Fibroblast of the conjunctiva (primary cell): ENCODE measurements at places on chromosomes 4 and X.

DNA sequence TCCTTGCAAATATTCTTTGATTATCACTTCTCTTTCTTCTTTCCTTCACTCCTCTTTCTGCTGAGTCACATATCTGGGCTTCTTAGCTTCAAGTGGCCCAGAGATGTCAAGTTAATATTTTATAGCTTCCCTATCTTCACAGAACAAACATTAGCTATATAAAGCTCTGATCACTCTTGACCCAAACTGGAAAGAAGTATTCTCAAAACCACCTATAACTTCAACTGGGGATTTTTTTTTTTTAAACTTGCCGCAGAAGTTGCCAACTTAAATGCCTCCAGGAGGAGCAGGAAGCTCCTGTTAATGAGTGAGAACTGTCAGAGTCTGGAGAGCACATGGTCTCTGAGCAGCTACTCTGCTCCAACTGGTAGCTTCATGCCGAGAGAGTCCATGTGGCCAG lies 233.3 kb upstream of the EDNRA start:
- no peak for DNase-seq

DNA sequence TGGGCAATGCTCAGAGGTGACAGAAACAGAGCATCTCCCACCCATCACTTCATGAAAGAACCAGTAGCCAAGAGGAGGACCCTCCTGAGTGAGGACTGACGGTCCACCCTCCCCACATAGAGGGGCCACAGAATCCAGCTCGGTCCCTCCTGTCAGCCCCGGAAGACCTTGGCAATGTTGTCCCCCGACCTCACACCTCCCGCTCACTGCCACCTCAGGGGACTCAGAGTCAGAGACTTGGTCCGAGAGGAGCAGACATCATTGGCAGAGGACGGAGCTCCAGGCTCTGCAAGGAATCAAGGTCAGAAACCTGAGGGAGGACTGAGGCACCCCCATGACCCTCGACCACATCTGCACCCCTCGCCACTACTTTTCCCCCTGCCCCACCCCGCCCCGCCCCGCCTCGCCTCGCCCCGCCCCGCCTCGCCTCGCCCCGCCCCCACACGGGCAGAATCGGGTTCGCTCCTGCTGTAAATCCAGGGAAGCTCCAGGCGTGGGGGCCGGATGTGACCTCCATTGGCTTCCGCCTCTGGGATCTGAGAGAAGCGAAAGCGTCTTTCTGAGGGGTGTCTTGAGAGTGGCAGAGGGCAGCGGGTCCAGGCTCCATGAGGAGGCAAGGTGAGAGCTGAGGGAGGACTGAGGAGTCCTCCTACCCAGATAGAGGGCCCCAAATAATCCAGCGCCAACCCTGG lies at the start of gene MAGEA11:
MAGEA11 (plus strand) TSS at position 516 of the 692 bp plus-strand sequence. CDS start 1,100 bp downstream, outside the sequence.
- DNase-seq: no peak

GRCh38 chr4:82905205-82905604 lies 4.7 kb downstream of the THAP9 start:
- DNase-seq: no peak

- no peak for DNase-seq
Measured at GRCh38 chrX:48059296-48059639, 12.2 kb downstream of the ZNF630 start.

- no peak for DNase-seq
Measured at GRCh38 chr4:153468587-153468986, 2.4 kb downstream of the TMEM131L start.

DNA sequence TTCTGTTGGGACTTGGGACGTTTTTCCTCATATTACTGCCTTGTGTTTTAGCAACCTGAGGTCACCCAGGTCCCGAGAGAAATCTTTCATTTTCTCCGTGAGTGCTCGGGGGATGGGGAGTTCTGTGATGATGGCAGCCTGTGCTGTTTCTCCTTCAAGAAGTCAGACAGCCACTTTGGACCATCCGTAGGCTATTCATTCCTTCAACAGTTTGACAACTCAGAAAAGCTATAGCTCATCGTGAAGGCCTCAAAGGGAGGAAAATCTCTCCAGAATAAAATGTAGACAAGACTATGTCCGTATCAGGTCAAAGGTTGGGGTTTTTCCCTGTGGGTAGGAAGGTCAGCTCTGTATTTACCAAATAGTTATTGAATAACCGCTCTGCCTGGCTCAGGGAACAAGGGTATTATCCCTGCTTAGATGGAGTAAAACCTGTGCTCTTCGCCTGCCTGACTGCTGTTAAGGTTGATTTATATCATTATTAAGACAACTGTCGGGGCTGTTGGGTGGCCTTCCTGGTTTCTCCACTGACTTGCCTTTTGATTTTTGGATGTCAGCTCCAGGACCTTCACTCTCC lies 36.6 kb downstream of the FAM114A1 start:
- no peak for DNase-seq

DNA sequence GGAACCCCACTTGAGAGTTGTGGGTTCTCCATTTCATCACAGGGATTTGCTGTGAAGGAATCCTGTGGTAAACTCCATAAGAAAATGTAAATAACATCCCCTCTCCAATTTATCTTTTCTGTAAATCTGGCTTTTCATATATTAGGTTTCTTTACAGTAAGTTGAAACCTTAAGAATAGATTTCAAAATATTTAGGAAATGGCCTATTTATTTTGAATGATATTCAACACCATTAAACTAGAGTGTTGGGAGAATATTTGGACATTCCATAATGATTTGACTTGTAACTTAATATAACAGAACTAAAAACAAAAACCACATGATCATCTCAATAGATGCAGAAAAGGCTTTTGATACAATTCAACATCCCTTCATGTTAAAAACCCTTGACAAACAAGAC lies 197.3 kb upstream of the PGRMC2 start:
- DNase-seq: no peak

DNA sequence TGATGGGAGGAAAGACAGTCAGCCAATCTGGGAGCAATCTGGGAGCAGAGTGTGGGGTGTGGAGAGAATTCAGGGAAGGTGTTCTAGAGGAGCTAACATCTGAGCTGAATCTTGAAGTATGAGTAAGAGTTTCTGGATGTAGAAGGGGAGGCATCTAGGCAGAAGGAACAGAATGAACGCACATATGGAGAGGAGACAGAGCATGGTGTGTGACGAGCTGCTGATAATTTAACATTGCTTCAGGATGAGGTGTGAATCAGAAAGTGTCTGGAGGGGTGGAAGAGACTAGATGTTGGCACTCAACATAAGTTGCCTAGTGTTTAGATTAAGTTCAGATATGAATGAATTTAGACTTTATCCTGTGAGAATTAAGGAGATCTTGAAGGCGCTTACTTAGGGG lies 58.9 kb downstream of the CPE start:
- DNase-seq: no peak

DNA sequence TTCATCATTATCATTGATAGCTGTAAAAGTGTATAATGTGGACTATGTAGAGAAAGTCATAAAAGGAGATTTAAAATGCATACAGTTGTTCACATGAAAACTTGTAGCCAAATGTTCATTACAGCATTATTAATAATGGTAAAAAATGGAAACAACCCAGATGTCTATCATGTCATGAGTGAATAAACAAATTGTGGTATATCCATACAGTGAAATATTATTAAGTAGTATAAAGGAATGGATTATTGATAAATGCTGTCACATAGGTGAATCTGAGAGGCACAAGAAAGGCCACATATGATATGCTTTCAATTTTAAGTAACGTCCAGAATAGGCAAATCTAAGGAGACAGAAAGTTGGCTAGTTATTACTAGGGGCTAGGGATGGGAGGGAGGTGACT lies 7.1 kb downstream of the TET2 start:
- DNase-seq: no peak

GRCh38 chr4:157045507-157046127 lies 30.3 kb upstream of the GLRB start:
- DNase-seq: peak; percentile 68

GRCh38 chr4:56464581-56464980 lies 2.8 kb upstream of the SRP72 start:
- no peak for DNase-seq

DNA sequence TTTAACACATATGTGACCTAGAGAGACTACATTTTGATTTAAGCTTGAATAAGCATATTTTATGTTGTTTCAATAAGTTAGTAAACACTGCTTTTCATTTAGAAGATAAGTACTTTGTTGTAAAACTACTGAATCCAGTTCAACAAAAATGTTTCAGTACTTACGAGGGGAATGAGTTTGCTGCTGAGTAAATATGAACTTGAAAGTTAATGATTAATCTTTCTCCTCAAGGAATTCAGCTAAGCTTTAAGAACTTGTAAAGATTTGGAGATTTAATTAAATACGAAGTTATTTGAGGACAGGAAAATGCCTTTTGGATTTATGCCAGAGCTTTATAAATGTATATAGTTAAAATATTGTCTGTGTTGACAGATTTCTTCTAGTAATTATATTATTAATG lies 933.0 kb upstream of the LCORL start:
- DNase-seq: no peak

- DNase-seq: no peak
Measured at GRCh38 chrX:69060631-69061408, 104.4 kb downstream of the PJA1 start.

- DNase-seq: no peak
Measured at GRCh38 chr4:118225511-118225910, 127.3 kb downstream of the PRSS12 start.

DNA sequence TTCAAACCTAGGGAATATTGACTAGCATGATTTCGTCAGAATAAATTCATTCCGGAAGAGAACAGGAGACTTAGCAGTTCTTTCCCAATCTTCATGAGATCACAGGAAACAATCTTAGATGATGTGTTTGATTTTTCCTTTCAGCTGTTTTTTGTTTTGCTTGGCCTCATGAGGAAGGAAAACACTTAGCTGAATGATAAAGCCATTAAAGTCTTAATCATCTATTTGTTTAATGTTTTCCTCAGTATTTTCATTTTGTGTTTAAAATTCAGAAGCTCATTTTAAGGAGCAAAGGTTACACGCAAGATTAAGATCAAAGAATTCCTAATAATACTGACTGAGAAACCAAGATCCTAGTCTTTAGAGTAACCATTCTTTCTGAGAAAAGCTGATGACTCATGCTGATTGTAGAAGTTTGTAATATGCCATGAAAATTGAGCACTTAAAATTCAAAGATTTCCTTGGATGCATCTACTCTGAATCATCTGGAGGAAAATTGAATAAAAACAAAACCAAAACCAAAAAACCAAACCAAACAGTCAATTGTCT lies 15.4 kb upstream of the TBC1D19 start:
- peak; percentile 36 for DNase-seq

- no peak for DNase-seq
Measured at GRCh38 chr4:107792711-107793110, 32.0 kb upstream of the SGMS2 start.

DNA sequence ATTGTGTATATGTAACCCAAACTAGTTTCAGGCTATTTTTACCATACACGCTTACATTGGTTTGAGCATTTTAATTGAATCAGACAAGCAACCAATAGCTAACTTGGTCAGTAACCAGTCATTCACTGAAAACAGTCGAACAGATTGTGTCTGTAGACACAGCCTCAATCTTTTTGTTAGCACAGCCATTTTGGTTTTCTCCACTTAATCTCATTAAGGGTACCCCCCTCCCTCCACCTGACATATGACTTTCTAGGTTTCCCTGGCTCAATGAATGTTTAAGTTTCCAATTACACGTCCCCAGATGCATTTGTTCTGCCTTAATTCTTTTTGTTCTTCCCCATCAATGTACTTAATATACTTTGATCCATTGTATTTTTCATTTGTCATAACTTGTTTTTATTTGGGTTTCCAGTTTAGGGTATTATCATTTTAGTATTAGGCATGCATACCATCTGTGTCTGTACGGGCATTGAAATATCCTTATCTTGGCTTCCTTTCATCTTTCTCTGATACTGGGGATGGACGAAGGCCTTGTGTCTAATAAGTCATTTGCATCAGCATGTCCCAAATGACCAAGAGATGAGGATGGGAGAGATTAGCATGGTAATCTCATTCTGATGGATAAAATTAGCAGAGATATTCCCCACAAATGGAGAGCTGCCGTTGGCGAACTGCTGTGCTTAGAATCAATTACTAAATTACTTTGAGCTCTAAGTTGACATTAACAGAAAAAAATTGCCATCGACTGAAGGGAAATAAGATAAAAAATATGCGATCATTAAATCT lies 35.9 kb upstream of the PHOX2B start:
- DNase-seq: no peak

DNA sequence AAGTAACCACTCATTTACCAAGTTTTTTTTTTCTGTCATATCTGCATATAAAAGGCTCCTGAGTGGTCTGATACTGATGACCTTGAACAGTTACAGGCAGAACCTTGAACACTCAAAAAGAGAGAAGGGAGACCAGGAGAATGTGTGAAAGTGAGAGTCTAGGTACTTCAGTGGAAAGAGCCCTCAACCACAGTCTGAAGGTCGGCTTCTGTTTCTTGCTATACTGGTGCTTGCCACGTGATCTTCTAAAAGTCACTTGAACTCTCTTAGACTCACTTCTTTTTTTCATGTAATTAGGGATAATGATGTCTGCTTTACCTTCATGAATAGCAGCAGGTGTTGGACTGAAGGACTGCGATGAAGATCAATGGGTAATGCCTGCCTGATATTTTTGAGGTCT lies 22.8 kb downstream of the GABRB1 start:
- DNase-seq: no peak

DNA sequence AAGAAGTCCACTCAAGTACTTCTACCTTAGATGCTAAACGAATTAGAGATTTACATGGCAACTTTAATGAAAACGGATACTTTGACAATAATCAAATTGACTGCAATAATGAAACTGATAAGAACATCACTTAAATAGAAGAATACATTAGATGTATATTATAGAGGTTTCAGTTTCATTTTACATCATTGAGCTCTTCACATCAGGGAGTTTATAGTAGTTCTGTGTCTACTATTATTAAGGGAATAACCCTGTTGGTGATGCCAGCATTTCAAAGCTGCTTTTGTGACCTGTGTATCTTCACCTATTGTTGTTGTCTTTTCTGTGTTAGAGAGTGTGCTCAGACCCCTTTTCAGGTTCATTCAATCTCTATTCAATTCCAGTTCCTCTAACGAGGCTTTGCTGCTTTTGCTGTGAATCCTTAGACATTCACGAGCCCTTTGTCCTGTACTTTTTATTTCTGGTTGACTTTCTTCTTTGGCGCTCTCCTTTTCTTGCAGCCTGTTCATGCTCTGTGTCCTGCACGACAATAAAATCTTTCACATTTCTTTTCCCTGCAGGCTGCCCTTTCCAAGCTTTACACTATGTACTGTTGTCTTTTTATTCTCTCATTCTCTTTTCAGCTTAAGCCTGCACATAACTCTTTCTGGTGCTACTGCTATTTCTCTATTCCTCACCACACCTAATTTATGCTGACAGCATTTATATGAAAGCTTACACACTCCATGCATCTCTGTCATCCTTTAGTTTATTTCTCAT lies 232.1 kb downstream of the CPE start:
- no peak for DNase-seq

- no peak for DNase-seq
Measured at GRCh38 chr4:73692254-73692653, 48.1 kb upstream of the CXCL8 start.
